T-helper 2 cell (primary cell): ENCODE measurements at places on chromosomes 16 and 17.

DNA sequence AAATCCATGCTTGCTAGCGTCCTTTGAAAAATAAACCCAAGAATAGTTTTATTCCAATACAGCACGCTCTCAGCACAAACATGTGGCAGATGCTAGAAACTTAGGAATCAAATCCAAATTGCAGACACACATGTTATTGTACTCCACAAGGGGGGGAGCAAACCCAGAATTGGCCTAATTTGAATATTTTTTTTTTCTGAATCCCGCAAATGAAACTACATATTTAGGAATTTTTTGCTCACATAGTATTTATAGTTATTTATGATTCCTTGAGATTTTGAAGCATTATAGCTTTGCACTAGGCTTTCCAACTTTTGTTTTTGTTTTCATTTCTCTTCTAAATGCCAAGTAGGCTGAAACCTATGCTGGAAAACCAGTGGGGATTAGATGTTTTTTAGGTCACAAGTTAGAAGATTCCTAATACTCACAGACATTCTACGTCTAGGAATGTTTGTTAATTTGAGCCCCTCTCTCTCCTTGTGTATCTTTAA lies 59.3 kb upstream of the CDH11 start:
- no peak for DNase-seq

- no peak for DNase-seq
These were observed 170.4 kb downstream of the IRX5 start for GRCh38 chr16:55101026-55101425.

DNA sequence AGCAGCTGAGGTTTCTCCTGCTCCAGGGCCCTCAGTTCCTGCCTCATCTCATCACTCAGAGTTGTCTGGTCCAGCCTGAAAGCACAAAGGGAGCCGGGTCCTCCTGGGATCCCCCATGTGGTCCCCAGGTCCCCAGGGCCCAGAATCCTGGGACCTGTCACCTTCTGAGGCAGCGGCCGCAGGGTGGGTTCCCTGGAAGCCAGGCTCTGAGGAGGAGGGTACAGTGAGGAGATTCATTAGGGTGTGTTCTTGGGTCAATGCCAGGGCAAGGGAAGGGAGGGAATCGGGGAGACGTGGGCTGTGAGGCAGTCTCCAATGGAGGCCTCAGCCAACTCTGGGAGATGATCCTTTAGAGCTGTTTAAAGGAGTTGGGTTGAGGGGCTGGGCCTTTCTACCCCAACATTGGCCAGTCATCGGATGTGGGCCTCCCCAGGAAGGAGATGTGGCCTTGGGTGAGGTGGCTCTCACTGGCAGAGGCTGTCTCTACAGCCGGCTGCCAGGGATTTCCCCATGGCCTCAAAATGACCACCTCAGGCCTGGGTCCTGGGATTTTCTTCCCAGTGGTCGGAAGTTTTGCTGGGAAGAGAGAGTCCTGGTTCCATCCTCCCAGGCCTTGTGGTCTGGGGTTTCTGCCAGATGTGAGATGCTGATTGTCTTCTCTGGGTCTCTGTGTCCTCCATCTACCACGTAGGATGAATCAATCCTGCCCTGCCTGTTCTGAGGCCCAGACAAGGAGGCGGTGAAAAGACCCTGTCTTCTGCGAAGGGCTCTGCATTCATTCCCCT lies 47.3 kb downstream of the NLRP1 start:
- DNase-seq: no peak

- DNase-seq: no peak
These were observed 44.4 kb downstream of the NOS2 start for GRCh38 chr17:27755706-27756466.

DNA sequence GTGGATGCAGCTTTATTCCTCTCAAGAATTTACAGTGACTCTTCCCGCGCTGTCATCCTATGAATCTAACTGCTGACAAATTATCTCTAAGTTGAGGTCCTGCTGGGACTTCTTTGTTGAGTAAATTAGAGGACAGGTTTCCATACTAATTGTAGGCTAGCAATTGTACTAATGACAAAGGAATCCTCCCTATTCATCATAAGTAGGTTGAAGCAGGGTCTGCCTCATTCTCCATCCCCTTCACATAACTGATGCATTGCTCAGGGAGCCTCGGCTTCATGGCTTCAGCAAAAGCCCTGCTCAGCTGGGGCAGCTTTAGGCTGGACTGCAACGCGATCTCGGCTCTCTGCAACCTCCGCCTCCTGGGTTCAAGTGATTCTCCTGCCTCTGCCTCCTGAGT lies 83.1 kb upstream of the IRX6 start:
- no peak for DNase-seq

- peak; percentile 97 for DNase-seq
These were observed 627 bp upstream of the P4HB start for GRCh38 chr17:81860756-81861568.
